ENCODE measurements at places on chromosomes 4 and X. TPM values are rescaled to one million over a fixed set of nuclear protein-coding genes. Genes with fewer than 3 reads are reported as not detected.

The HTN1 gene
- polyA plus RNA-seq, result not detected

DNA sequence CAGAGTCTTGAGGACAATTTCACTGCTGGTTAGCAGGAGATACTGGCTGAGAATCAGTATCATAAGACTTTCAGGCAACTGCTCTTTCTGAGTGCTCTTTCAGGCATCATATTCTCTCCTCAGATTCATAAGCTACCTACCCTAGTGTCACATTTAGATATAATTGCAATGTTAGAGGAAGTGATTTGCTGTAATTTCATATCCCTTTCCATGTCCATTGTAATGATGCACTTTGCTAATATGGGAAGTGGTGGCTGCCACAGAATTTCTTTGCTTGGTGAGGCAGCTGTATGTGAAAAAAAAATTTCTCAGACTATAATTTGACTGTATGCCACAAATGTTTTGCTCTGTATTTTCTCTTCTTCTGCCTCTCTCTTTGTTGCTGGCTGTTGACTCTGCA is 63.3 kb downstream of the DOCK11 start:
- no peak for DNase-seq

The CT45A2 gene
- polyA plus RNA-seq, result not detected

DNA sequence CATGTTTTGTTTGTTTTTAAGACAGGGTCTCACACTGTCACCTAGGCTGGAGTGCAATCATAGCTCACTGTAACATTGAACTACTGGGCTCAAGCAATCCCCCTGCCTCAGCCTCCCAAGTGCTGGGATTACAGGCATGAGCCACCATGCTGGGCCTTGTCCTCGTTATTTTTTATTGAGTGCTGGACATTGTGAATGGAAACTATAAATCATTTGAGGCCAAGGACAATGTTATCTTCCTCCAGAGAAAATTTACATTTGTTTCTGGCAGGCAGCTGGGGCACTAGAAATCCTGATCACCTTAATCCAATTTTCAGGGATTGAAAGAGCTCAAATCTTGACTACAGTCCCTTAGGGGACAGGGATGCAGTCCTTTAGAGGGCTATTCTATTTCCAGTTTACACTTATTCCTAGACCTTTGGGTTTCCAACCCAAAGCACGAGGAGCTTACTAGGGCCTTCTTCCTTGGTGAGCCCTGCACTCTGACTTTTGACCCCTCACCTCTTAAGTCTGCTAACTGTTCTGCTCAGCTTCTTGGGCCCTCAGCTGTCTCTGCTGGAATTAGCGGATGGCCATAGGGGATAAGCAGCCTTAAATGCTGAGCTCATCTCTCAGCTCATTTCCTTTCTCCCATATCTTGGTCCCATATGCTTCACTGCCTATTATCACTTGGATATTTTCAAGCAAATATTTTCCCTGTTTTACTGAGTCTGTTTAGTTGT is 23.0 kb upstream of the PDZD4 start:
- DNase-seq, result no peak

The S100G gene
- not detected for polyA plus RNA-seq

- DNase-seq, result no peak
These were observed 29.2 kb downstream of the P2RY8 start for GRCh38 chrX:1507511-1508463.

The SORCS2 gene
- 10.9 TPM for polyA plus RNA-seq

All from muscle of arm (tissue), 14 donors.